Left ventricle myocardium inferior (tissue), 1 donor: ENCODE measurements at places on chromosomes 12 and 14.

GRCh38 chr14:64508215-64508776, 3.7 kb downstream of the ZBTB1 start:
- no peak overlapping the region for H3K27ac ChIP-seq
- H3K4me1 ChIP-seq: peaks cover 96% of the 10 kb centered on the region
- no peak overlapping the region for H3K4me3 ChIP-seq
- H3K27me3 ChIP-seq: no peaks in the 10 kb centered on the region

GRCh38 chr12:24360907-24361306, 411.4 kb upstream of the SOX5 start:
- no peak for DNase-seq
- H3K4me1 ChIP-seq: no peaks in the 10 kb centered on the region
- H3K4me3 ChIP-seq: no peak overlapping the region
- no peaks in the 10 kb centered on the region for H3K36me3 ChIP-seq
- H3K27ac ChIP-seq: no peak overlapping the region

DNA sequence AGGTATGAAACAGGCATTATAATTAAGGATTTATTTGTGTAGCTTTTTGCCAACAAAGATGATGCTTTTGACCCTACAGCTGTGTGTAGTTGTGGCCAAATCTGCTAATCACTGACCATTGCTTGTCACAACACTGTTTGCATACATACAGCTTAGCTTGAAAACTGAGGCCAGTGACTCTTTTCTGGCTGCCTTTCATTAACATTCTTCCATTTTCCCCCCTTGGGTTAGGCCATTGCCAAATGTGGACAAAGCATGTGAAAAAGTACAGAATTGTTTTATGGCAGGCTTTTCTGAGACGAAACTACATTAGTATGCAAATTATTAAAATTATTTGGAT, 263.3 kb downstream of the SLC16A7 start:
- no peaks in the 10 kb centered on the region for H3K4me1 ChIP-seq
- no peak overlapping the region for H3K27ac ChIP-seq
- H3K4me3 ChIP-seq: no peak overlapping the region
- no peak for DNase-seq

DNA sequence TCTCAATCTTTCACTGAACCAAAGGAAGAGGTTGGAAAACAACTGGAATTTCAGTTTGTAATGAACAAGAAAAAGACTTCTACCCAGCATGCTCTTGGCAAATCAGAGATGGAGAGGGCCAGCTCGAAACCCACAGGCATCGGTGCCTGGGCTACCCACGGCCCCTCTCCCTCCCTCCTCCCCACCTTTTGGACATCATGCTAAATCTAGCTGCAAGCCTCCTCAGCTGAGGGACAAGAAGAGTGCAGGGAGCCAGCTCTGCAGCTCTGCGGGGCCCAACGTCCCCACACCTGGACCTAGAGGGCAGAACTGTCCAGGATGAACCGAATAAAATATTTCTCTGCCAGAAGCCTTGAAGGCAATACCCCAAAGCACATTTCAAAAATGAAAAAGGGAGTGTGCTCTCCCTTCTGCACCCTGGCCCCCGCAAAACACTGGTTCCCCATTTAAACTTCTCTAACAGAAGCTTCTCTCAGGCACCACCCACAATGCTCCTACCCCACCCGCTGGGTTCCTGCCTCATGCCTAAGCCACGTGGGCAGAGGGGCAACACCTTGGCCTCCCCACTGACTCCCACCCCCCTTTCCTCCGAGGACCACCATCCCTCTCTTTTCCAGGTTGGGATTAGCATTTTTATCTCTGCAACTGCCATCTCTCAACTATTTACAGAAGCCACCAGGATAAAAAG, 8.2 kb downstream of the CAMKK2 start:
- H3K4me3 ChIP-seq: no peak overlapping the region

DNA sequence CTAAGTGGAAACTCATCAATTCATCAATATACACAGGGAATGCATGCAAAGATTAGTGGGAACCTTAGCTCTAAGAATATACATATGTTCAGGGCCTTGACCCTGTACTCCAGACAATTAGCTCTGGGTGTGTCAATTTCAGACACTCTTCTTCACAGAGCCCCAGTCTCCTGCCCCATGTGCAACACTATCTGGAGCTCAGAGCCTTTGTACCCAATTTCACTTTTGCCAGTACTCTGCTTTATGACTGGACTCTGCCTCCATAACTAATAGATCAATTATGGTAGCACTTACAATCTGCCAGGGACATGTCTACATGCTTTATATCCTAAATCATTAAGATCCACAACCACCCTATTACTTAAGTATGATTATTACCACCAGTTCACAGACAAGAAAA, 152.5 kb upstream of the PLEKHG7 start:
- no peak overlapping the region for H3K4me3 ChIP-seq
- no peak overlapping the region for H3K27ac ChIP-seq
- DNase-seq: no peak
- no peaks in the 10 kb centered on the region for H3K36me3 ChIP-seq
- peaks cover 33% of the 10 kb centered on the region for H3K4me1 ChIP-seq
- H3K27me3 ChIP-seq: no peaks in the 10 kb centered on the region

GRCh38 chr12:78209846-78210505, 379.3 kb downstream of the NAV3 start:
- H3K4me1 ChIP-seq: no peaks in the 10 kb centered on the region
- H3K36me3 ChIP-seq: no peaks in the 10 kb centered on the region
- peak; percentile 33 for DNase-seq

DNA sequence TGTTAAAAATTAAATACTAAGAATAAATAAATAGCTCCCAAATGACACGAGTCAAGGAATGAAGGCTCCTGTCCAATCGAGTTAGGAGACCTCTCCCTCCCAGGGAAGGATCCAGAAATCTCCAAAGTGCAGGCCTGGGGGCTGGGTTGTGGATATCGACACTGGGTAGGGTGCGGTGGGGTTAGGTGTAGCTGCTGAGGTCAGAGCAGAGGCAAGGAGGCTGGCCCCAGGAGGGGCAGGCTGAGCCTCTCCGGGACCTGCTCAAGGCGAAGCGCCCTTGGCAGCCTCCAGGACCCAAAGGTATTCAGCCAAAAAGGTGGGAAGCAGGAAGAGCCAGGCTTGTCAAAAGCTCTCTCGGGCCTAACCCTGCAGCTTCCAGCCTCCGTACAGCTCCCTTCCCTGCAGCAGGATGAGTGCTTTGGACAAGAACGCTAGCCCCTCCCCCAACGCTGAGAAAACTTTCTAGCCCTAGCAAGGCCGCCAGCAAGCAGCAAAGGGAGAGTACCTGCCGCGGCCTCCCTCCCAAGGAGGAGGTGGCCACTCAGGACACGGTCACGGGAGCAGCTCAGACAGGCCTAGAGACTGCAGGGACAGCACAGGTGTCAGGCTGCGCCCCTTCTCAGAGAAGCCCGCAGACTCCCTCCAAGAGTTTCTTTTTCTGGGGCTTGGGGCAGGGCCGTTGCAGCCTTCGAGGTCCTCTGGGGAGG, 3.7 kb upstream of the PNMA1 start:
- peak overlapping the region; percentile 67 for H3K27ac ChIP-seq
- DNase-seq: no peak
- peak overlapping the region; percentile 47 for H3K4me3 ChIP-seq
- H3K36me3 ChIP-seq: peaks cover 75% of the 10 kb centered on the region
- peaks cover 58% of the 10 kb centered on the region for H3K4me1 ChIP-seq
- H3K27me3 ChIP-seq: no peaks in the 10 kb centered on the region

DNA sequence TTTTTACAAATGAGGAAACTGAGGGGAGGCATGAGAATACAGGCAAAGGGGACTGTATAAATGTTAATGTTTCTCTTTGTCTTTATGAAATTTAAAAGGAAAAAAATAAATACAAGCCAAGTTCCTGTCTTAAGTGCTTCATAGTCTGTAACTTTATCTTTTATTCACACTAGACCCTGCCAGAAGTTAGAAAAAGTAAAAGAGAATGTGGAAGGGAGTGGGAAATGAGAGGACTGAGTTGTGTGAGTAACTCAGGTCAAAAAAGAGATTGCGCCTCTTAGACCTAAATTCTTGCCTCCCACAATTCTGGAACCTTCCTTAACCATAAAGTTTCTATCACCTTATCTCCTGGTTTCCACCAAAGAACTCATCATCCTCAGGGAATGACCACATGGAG, 141.1 kb downstream of the KICS2 start:
- no peak overlapping the region for H3K4me3 ChIP-seq
- no peak for DNase-seq
- no peaks in the 10 kb centered on the region for H3K36me3 ChIP-seq
- no peaks in the 10 kb centered on the region for H3K27me3 ChIP-seq
- H3K4me1 ChIP-seq: peaks cover 38% of the 10 kb centered on the region
- H3K27ac ChIP-seq: peak overlapping the region; percentile 85

DNA sequence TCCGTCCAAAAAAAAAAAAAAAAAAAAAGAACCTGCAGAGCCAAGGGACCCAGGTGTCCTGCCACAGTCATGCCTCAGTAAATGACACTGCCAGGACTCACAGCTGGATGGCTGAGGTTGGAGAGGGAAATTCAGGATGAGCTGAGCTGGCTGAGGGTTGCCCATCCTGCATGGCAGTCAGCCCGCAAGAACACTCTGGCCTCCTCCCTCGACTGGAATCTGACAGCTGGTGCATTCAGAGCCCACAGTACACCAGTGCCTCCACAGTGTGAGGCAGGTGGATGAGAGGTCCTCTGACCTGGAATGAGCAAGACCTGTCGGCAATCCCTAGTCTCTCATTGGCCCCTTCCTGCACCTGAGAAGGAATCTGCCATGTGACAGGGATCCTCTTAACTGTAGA, 74.4 kb upstream of the GPR68 start:
- peaks cover 47% of the 10 kb centered on the region for H3K4me1 ChIP-seq
- H3K27ac ChIP-seq: no peak overlapping the region
- H3K36me3 ChIP-seq: no peaks in the 10 kb centered on the region
- H3K4me3 ChIP-seq: no peak overlapping the region

- H3K4me1 ChIP-seq: peaks cover 28% of the 10 kb centered on the region
- DNase-seq: no peak
- no peaks in the 10 kb centered on the region for H3K27me3 ChIP-seq
- no peak overlapping the region for H3K4me3 ChIP-seq
- no peaks in the 10 kb centered on the region for H3K36me3 ChIP-seq
Measured at GRCh38 chr12:19220852-19221466, 91.4 kb downstream of the PLEKHA5 start.

- no peak for DNase-seq
- H3K4me3 ChIP-seq: no peak overlapping the region
Measured at GRCh38 chr14:44863271-44863670, 98.5 kb downstream of the KLHL28 start.

DNA sequence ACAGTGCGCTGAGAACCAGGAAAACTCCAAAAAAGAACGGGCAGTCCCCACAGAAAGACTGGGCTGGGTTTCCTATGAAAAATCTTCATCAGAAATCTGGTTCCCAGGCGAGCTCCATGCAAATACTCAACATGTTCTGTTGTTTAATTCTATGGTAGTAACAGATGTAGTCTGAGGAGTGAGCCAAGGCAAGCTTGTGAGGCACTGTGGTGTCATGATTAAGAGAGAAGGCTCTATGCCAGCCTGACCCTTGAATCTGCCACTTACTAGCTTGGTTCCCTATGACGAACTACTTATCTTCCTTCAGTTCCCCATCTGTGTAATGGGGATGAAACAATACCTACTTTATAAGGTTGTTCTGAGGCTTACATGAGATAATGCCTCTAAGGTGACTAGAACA, 10.7 kb downstream of the POMT2 start:
- no peak overlapping the region for H3K4me3 ChIP-seq
- H3K27ac ChIP-seq: no peak overlapping the region
- peaks cover 15% of the 10 kb centered on the region for H3K36me3 ChIP-seq
- no peaks in the 10 kb centered on the region for H3K27me3 ChIP-seq
- no peak for DNase-seq

DNA sequence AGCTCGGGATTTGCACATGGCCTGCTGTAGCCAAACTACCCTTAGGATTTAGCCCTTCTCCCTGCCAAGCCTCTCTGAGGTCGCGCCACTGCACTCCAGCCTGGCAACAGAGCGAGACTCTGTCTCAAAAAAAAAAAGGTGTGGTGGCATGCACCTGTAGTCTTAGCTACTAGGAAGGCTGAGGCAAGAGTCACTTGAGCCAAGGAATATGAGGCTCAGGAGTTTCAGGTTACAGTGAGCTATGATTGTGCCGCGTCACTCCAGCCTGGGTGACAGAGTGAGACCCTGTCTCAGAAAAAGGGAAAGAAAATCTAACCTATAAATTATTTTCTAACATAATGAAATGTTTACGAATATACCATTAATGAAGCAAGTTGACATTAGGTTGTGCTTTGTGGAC, 29.7 kb downstream of the ESRRB start:
- DNase-seq: no peak
- no peak overlapping the region for H3K4me3 ChIP-seq
- no peaks in the 10 kb centered on the region for H3K4me1 ChIP-seq
- peaks cover 7% of the 10 kb centered on the region for H3K27me3 ChIP-seq
- no peak overlapping the region for H3K27ac ChIP-seq

DNA sequence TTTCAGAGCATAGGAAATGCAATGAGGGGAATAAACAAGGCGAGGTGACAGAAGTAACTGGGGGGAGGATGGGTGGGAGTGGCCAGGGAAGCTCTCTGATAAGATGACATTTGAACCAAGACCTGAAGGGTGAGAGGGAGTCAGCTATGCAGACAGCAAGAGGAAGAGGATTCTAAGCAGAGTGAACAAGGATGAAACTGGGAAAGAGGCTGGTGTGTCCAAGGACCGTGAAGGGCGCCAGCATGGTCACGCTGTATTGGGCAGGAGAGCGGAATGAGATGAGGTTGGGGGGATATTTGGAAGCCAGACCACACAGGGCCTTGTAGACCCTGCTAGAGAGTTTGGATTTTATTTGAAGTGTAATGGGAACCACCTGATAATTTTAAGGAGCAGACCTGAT, 10.5 kb upstream of the PPP1R1A start:
- DNase-seq: no peak
- H3K4me1 ChIP-seq: no peaks in the 10 kb centered on the region
- no peak overlapping the region for H3K27ac ChIP-seq

GRCh38 chr14:51576879-51577278, 74.8 kb upstream of the FRMD6 start:
- peaks cover 3% of the 10 kb centered on the region for H3K4me1 ChIP-seq
- peaks cover 8% of the 10 kb centered on the region for H3K27me3 ChIP-seq
- H3K36me3 ChIP-seq: no peaks in the 10 kb centered on the region
- DNase-seq: no peak
- no peak overlapping the region for H3K27ac ChIP-seq

DNA sequence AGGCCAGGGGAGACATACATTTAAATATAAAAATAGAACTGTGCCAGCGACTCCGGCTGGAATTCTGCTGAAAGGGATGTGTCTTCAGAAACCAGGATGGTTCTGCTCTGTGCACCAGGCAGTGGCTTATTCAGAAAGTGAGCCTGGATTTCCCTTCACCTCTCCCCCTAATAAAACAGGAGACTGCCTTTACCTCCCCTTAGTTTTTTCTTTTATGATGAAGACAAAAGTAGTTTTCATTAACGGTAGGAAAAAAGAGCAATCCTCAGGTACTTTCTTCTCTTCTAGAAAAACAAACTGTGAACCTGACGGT, 346 bp downstream of the SLC7A8 start:
- H3K4me1 ChIP-seq: peaks cover 32% of the 10 kb centered on the region
- H3K27ac ChIP-seq: peak overlapping the region; percentile 40
- DNase-seq: no peak
- peak overlapping the region; percentile 69 for H3K4me3 ChIP-seq

GRCh38 chr14:78764645-78765044, 594.5 kb downstream of the NRXN3 start:
- no peak overlapping the region for H3K4me3 ChIP-seq
- H3K27ac ChIP-seq: no peak overlapping the region
- DNase-seq: no peak
- no peaks in the 10 kb centered on the region for H3K4me1 ChIP-seq
- H3K36me3 ChIP-seq: no peaks in the 10 kb centered on the region
- H3K27me3 ChIP-seq: no peaks in the 10 kb centered on the region

GRCh38 chr14:26873362-26873960, 275.6 kb upstream of the NOVA1 start:
- no peaks in the 10 kb centered on the region for H3K36me3 ChIP-seq
- H3K27me3 ChIP-seq: no peaks in the 10 kb centered on the region
- peak overlapping the region; percentile 36 for H3K27ac ChIP-seq
- no peaks in the 10 kb centered on the region for H3K4me1 ChIP-seq
